ENCODE measurements at places on chromosomes 3 and 15.

GRCh38 chr15:101327147-101327740, 32.2 kb upstream of the SNRPA1 start:
- DNase-seq = no peak

DNA sequence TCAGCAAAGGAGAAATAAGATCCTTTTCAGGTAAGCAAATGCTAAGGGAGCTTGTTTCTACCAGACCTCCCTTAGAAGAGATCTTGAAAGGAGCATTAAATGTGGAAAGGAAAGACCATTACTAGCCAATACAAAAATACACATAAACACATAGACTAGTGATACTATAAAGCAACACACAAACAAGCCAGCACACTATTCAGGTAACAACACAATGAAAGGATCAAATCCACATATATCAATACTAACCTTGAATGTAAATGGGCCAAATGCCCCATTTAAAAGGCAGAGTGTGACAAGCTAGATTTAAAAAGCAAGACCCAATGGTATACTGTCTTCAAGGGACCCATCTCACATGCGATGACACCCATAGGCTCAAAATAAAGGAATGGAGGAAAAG, 317.6 kb downstream of the TBL1XR1 start:
- no peak for DNase-seq

GRCh38 chr15:90266061-90266431, 574 bp downstream of the NGRN start:
- peak; percentile 60 for DNase-seq

- DNase-seq = no peak
These were observed 311.3 kb downstream of the SLC9A9 start for GRCh38 chr3:143536817-143537535.

GRCh38 chr3:141235661-141236171, 4.1 kb downstream of the PXYLP1 start:
- no peak for DNase-seq

DNA sequence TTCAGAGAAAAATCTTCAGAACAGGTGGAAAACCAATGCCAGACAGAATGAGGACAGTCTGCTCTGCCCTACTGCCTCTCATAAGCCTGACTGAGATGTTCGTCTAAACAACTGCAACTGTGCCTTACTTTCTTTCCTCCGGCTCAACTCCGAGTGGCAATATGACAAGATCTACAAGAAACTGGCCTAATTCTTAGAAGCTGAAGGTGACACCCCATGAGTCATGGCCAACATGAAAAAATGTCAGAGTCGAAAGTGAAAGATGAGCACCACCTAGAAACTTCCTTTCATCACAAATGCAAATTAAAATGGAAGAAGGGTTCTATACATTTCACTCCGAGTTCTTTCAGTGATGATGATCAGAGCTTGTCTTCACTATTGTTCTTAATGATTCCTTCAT, 12.9 kb downstream of the PCYT1A start:
- DNase-seq = no peak

DNA sequence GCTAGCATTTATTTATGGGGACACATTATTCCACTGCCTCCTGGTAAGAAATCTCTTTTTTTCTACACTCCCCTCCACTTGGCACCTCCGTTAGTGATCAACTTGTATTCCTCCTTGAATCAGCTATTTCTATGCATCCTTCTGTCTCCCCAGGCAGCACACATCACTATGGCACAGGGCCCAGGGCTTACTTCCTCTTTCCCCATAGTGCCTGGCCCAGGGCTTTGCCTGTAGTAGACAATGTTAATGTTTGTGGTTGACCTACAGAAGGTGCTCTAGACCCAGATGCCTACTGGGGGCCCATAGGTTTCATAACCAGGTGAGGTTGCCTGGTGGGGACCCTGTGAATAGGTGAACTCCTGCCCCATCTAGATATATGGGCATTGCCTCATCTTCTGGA, 44.9 kb downstream of the EPHB1 start:
- no peak for DNase-seq

DNA sequence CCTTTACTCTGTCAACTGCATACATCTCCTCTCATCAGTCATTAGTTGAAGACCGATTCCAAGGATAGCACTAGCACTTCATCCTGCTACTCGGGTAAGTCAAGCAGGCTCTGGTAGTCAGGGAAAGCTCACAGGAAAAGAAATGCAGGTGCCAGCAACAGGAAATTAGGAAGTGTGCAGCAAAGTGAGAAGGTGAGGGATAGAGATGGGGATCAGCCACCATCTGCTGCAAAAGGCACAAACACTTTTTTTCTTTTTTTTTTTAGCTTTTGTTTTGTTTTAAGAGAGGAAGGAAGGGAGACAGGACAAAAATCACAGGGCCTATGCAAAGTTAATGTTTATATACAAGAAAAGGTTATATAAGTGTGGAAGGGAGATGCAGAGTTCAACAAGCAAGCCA, 9.0 kb upstream of the BTLA start:
- no peak for DNase-seq

- no peak for DNase-seq
These were observed 99.0 kb upstream of the CTDSPL start for GRCh38 chr3:37762698-37763097.

DNA sequence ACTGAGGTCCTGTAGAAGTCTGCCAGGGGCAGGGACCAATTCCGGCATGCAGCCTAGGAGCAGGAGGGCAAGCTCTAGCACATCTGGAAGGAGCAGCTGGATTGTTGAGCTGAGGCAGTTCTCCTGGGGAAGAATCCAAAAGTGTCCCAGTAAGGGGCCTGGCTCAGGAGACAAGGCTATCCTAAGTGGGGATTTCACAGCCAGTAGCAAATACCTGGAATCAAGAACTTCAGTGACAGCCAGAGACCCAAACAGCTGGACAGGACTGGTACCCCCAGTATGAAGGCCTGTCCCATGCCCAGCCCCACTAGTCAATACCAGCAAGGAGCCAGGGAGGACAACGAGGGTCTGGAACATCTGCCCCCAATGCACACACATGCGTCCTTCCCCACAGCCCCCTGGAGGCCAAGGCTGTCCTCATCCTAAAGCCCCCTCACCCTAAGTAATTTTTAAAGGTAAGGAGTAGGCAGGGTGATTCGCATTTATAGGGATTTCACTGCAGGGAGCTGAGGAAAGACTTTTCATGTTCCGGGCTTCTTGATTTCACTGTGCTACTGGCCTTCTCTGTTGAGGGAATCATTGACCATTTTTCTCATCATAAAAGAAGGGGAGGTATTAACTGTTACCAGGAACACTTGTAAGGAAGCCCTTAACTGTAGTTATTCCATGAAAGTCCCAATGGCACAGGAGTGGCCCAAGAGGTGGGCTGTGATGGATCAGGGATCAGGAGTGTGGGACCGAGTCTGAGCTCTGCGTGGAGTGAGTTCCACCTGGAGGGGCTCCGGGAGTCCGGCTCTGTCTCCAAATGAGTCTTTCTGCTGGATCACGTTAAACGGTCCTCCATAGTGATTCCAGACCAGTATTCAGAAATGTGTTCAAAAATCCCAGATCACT, 2.6 kb upstream of the CHSY1 start:
- no peak for DNase-seq

DNA sequence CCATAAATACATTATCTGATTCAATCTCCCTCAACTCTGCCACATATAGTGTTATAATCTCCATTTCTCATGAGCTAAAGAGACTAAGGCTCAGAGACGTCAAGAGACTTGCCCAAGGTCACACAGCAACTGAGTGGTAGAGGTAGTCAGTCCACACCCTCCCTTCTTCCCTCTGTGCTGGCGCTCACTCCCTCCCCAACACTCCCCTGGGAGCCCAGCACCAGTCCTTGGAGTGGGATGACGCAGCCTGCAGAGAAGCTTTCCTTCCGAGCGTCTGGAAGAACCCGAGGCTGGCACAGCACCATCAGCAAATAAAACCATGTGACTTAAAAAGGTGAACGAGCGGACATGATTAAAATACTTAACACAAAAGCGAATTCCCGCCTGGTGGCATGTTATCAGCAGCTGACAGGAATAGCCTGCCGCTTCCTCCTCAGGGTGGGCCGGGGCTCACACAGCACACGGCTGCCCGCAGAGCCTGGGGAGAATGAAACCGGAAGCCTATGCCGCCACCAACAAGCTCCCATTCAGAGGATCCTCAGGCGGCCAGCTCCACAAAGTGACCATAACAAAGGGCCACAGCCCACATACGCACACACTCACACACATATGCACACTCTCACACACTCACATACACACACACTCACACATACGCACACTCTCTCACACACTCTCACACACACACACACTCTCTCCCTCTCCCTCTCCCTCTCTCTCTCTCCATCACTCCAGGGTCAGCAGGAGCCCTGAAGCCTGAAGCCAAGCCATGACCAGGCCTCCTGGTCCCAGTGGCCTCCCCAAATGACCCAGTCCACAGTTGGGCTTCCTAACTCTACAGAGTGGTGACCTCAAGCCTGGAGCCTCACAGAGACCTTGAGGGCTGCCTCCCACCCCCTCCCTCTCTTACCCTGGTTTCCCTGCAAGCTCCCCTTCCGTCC, 120.5 kb downstream of the XXYLT1 start:
- DNase-seq = no peak

- no peak for DNase-seq
These were observed 42.4 kb downstream of the FBN1 start for GRCh38 chr15:48603123-48603500.

- DNase-seq = no peak
These were observed 23.3 kb upstream of the CYP11A1 start for GRCh38 chr15:74390647-74391288.

DNA sequence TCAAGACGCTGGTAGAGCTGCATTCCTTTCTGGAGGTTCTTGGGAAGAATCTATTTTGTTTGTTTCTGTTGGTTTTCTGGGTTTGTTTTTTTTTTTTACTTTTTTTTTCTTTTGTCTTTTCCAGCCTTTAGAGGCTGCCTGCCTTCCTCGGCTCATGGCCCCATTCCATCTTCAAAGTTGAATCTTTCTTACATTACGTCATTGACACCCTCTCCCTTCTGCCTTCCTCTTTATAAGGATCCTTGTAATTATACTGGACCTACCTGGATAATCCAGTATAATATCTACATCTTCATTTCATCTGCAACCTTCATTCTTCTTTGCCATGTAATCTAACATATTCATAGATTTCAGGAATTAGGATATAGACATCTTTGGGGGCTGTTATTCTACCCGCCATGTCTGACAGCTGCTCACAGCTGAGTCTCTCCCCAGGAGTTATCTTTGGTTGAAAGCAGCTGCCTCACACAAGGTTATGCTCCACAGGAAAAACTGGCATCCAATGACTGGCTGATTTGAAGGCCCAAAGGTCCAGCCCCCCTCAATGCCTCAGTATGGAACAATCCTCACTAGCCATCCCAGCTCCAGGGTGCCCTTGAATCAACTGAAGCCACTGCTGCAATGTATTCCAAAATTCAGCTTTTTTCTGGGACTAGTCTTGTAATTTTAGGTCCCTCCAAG, 38.4 kb upstream of the THBS1 start:
- no peak for DNase-seq

DNA sequence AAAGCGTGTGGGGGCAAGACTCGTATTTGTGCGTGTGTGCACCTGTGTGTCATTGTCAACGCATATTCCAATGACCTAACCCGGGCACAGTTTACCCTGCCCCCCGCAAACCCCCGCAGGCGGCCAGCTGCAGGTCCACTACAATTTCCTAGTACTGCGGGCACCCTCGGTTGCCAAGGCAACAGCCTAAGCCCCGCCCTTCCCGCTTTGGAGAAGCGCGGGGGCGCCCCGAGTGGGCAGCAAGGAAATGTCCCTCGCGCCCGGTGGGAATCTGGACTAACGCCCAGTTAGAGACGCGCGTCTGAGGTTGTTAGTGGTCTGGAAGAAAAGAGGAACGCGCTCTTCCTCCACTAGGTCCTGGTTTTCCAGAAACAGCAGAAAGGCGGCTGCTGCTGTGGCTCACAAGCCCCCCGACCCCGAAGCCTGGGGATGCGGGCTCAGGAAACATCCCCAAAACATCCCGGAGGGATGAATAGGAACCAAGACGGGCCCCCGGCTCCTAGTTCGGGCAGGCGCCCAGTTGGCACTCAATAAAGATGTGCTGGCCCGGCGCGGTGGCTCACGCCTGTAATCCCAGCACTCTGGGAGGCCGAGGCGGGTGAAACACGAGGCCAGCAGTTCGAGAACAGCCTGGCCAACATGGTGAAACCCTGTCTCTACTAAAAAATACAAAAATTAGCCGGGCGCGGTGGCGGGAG, 1.1 kb downstream of the ABHD14A start:
- DNase-seq = peak; percentile 77

GRCh38 chr15:95450413-95450812, 880.1 kb upstream of the NR2F2 start:
- DNase-seq = no peak

GRCh38 chr3:126680667-126681055, 23.4 kb upstream of the CHCHD6 start:
- DNase-seq = no peak

DNA sequence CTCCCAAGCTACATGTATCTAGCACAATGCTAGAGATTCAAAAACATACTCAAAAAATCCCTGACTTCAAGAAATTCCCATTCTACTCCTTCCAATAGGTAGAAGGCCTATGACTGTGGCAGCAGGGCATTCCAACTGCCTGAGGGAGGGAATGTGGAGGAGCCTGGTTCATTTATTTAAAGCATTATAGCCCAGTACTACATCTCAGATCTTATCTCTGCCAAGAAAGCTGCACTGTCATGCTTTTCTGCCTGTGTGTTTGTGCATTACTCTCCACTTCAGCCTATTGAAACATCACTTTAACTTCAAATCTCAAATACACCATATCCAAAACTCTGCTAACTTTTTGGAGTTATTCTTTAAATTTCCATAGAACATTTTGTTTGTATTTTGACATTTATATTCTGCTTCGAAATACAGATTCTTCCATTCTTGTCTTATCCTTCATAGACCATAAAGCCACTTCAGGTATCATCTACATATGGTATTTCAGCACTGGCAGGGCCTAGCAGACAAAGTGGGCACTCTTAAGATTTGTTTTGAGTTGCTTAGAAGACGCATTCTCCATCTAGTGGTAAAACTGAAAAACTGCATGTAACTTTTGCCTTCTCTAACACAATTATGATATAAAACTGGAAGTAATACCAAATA, 59.1 kb upstream of the NEDD4 start:
- DNase-seq = peak; percentile 56

GRCh38 chr3:125990253-125990970, 21.4 kb downstream of the ROPN1B start:
- peak; percentile 76 for DNase-seq

DNA sequence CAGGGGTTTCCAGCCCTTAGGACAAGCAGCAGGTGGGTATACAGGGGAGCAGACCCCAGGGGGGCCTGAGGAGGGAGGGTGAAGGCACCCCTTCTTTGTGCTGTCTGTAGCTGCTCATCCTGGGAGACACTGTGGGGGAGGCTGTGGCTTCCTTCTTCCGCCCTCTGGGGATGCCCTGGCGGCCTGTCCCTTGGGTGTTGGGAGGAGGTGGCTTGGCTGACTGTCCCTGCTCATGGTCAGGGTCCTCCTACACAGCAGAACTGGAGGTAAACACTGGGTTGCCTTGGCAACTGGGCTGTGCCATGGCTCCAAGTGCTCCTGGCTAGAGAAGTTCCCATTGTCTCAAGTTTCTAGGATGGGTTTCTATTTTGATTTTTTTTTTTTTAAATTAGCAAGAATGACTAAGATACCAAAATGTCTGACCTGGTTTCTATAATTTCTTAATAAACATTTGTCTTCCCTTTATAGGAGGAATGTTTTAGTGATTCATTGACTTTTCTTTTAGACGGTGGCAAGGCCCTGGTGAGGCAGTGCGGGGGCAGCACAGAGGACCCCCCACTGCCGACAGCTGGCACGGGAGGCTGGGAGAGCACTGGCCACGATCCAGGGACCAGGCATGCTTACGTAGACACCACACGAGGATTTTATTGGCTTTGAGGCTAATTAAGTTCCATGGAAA, 12.4 kb downstream of the KLF13 start:
- no peak for DNase-seq

- DNase-seq = no peak
These were observed 187.7 kb downstream of the ITPR1 start for GRCh38 chr3:4680871-4681300.

GRCh38 chr3:170418422-170419398, at the start of gene CLDN11:
CLDN11 (plus strand) TSS chr3:170418868; CDS start chr3:170419067, 199 bp downstream.
- peak; percentile 69 for DNase-seq

All from SK-N-DZ (cell line).